Breast epithelium (tissue), 4 donors: ENCODE measurements at places on chromosomes 6 and 20. TPM values are rescaled to one million over a fixed set of nuclear protein-coding genes. Genes with fewer than 3 reads are reported as not detected.
A peak's percentile ranks its signal among the peaks of the same experiment; 100 is the strongest.

- H3K4me1 ChIP-seq: no peaks in the 10 kb centered on the region
- no peaks in the 10 kb centered on the region for H3K36me3 ChIP-seq
- no peaks in the 10 kb centered on the region for H3K27me3 ChIP-seq
- H3K27ac ChIP-seq: no peak overlapping the region
- DNase-seq: no peak
Measured at GRCh38 chr6:115362234-115362633, 698.5 kb downstream of the FRK start.

Gene NR2E1
- not detected for total RNA-seq

- H3K36me3 ChIP-seq: no peaks in the 10 kb centered on the region
- H3K27me3 ChIP-seq: no peaks in the 10 kb centered on the region
- no peak overlapping the region for H3K27ac ChIP-seq
- DNase-seq: no peak
Measured at GRCh38 chr20:10280018-10280908, 61.6 kb downstream of the SNAP25 start.

GRCh38 chr6:100845676-100846075, 35.5 kb downstream of the ASCC3 start:
- H3K4me3 ChIP-seq: no peak overlapping the region
- H3K36me3 ChIP-seq: no peaks in the 10 kb centered on the region
- no peak for DNase-seq

DNA sequence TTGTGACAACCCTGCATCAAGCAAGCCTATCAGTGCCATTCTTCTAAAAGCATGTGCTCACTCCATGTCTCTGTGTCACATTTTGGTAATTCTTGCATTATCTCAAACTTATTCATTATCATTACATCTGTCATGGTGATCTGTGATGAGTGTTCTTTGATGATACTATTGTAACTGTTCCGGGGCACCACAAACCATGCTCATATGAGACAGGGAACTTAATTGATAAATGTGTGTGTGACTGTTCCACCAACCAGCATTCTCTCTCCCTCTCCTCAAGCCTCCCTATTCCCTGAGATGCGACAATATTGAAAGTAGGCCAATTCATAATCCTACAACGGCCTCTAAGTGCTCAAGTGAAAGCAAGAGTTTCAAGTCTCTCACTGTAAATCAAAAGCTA, 4.0 kb downstream of the HUS1B start:
- H3K27ac ChIP-seq: no peak overlapping the region
- DNase-seq: no peak
- H3K36me3 ChIP-seq: no peaks in the 10 kb centered on the region
- H3K4me3 ChIP-seq: no peak overlapping the region
- H3K27me3 ChIP-seq: no peaks in the 10 kb centered on the region
- no peaks in the 10 kb centered on the region for H3K4me1 ChIP-seq

Gene MOG
- total RNA-seq: not detected

Gene PLA2G7
- 1.3 TPM for total RNA-seq

- H3K4me1 ChIP-seq: no peaks in the 10 kb centered on the region
- H3K27me3 ChIP-seq: no peaks in the 10 kb centered on the region
- H3K27ac ChIP-seq: no peak overlapping the region
- H3K36me3 ChIP-seq: no peaks in the 10 kb centered on the region
- H3K4me3 ChIP-seq: no peak overlapping the region
Measured at GRCh38 chr6:144568241-144568640, 283.1 kb downstream of the UTRN start.

DNA sequence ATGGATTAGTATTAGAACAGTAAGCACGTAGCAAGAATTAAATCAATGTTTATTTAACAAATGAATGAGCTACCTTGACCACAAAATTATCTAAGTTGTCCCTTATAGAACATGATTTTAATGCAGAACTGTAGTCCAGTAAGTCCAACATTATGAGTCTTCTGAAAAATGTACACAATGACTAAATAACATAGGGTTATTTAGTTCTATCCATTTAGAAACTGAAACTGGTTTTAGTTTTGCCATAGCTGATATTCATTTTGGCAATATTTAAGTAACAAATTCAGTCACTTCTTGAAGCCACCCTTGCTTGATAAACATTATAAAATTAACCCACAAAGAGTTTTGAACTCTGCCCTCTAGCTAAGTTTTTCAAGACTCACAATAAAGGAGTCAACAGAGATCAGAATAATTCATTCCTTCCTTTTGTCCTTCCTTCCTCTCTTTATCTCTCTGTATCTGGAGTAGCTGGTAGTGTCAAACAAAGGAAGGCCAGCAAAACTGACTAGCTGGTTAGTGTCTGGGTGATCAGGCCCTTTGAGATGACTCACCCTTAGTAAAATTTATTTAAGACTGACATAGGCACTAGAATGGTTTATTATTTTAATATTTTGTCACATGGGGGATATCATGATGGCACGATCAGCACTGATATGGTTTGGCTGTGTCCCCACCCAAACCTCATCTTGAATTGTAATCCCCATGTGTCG, 115.1 kb downstream of the BTBD9 start:
- DNase-seq: no peak
- H3K27ac ChIP-seq: no peak overlapping the region
- no peaks in the 10 kb centered on the region for H3K4me1 ChIP-seq
- no peaks in the 10 kb centered on the region for H3K27me3 ChIP-seq
- H3K36me3 ChIP-seq: no peaks in the 10 kb centered on the region

DNA sequence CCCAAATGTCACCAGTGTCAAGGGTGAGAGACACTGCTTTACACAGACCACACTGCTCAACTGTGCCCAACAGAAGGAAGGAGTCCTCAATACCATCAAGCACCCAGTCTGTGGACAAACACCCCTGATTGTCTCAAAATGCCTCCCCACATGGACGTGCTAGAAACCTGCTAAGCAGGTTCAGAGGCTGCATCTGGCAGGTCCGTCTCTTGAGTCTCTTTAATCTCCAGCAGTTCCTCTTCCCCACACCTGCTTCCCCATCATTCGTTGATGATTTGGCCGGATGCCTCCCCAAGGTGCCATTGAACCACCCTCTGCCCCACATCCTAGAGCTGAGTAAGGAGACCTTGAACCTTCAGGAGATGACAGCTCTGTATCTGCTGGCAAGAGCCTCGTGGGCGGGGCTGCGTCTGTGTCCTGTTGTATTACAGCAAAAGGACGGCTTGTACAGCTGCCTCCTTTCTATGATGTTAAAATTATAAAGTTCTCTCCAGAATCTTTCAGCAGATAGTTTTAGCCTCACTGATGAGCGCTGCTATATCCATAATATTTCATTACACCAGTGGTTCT, 179.2 kb downstream of the PREX1 start:
- no peak overlapping the region for H3K27ac ChIP-seq
- no peaks in the 10 kb centered on the region for H3K27me3 ChIP-seq
- peaks cover 2% of the 10 kb centered on the region for H3K36me3 ChIP-seq
- no peaks in the 10 kb centered on the region for H3K4me1 ChIP-seq

Gene KIAA0408
- 42.7 TPM for total RNA-seq

Gene PROCR
- total RNA-seq: 87.9 TPM

GRCh38 chr6:170366248-170366960, 59.8 kb downstream of the FAM120B start:
- no peaks in the 10 kb centered on the region for H3K36me3 ChIP-seq
- no peak for DNase-seq

- H3K4me1 ChIP-seq: peaks cover 10% of the 10 kb centered on the region
- H3K36me3 ChIP-seq: no peaks in the 10 kb centered on the region
- no peak for DNase-seq
- peak overlapping the region; percentile 78 for H3K27ac ChIP-seq
- H3K27me3 ChIP-seq: no peaks in the 10 kb centered on the region
- H3K4me3 ChIP-seq: no peak overlapping the region
Measured at GRCh38 chr20:39849171-39849570, 839.9 kb downstream of the MAFB start.

DNA sequence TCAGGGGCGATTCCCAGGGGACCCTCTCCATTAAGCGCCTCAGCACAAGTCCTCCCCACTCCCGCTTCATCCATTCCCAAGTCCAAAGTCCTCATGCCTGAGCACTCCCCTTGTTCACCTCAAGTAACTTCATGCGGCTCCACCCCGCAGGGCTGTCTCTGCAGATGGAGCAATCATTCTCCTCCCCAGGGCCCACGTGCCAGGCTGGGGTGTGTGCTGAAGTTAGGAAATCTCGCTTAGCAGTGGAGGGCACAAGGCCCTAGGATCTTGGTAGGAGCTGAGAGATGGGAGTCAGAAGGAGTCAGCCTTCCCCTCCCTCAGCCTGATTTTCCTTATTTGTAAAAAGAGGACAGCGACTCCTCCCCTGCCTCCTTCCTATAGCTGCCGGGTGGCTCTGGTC, 3.5 kb downstream of the TGM3 start:
- H3K27ac ChIP-seq: no peak overlapping the region
- H3K4me3 ChIP-seq: no peak overlapping the region
- no peaks in the 10 kb centered on the region for H3K36me3 ChIP-seq
- no peaks in the 10 kb centered on the region for H3K4me1 ChIP-seq
- no peaks in the 10 kb centered on the region for H3K27me3 ChIP-seq

GRCh38 chr6:146553377-146554135, 9.9 kb downstream of the RAB32 start:
- no peaks in the 10 kb centered on the region for H3K27me3 ChIP-seq
- no peaks in the 10 kb centered on the region for H3K4me1 ChIP-seq
- no peak for DNase-seq
- H3K27ac ChIP-seq: no peak overlapping the region
- no peak overlapping the region for H3K4me3 ChIP-seq
- no peaks in the 10 kb centered on the region for H3K36me3 ChIP-seq

GRCh38 chr6:33147807-33148666, 44.2 kb downstream of the COL11A2 start:
- no peaks in the 10 kb centered on the region for H3K36me3 ChIP-seq
- no peak overlapping the region for H3K4me3 ChIP-seq
- no peaks in the 10 kb centered on the region for H3K4me1 ChIP-seq
- DNase-seq: no peak
- no peak overlapping the region for H3K27ac ChIP-seq
- H3K27me3 ChIP-seq: peaks cover 5% of the 10 kb centered on the region

- no peak for DNase-seq
- no peaks in the 10 kb centered on the region for H3K27me3 ChIP-seq
- H3K4me3 ChIP-seq: no peak overlapping the region
Measured at GRCh38 chr6:39992861-39993622, 58.8 kb upstream of the MOCS1 start.

DNA sequence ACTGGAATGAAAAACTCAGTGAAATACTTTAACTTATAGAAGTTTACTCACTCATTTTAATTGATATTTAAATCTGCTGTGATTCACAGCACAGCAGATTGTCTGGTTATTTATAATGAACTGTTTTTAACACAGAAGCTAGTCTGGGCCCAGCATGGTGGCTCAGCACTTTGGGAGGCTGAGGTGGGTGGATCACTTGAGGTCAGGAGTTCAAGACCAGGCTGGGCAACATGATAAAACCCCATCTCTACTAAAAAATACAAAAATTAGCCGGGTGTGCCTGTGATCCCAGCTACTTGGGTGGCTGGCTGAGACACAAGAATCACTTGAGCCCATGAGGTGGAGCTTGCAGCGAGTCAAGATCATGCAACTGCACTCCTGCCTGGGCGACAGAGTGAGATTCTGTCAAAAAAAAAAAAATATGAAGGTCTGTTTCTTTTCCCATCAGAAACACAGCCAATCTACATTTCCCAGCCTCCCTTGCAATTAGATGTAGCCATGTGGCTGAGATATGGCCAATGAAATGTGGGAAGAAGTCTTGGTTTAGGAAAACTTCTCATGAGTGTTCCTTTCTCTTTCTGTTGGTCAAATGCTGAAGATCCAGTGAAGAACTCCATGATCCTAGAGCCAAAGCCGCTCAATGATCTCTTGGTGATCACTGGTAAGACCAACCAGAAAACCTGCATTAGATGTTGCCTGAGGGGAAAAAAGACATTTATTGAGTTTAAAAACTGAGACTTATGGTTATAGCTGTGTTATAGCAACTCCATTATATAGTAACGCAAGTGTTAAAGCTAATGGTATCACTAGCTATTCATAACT, 31.3 kb upstream of the BTN3A2 start:
- no peaks in the 10 kb centered on the region for H3K36me3 ChIP-seq
- DNase-seq: no peak
- H3K4me3 ChIP-seq: no peak overlapping the region
- H3K27me3 ChIP-seq: no peaks in the 10 kb centered on the region
- no peak overlapping the region for H3K27ac ChIP-seq
- no peaks in the 10 kb centered on the region for H3K4me1 ChIP-seq

Gene PRDM13
- not detected for total RNA-seq

DNA sequence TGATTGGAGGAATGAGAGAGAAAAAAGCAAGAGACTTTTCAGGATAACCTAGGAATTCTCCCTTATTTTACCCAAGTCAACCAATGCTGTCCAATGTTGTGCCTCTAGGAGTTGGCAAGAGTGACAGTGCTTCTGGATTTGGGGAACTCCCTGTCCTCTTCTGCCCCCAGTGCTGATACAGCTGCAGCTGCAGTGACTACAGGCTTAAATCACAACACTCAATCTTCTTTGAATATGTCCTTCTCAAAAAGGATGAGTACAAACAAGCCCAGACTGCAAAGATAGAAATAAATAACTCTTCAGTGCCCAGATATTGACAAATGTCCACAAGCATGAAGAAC, 141.0 kb upstream of the COL21A1 start:
- no peaks in the 10 kb centered on the region for H3K4me1 ChIP-seq
- no peak overlapping the region for H3K4me3 ChIP-seq
- no peak for DNase-seq
- H3K36me3 ChIP-seq: no peaks in the 10 kb centered on the region
- H3K27ac ChIP-seq: no peak overlapping the region

Gene SLC26A8
- not detected for total RNA-seq

- H3K4me1 ChIP-seq: no peaks in the 10 kb centered on the region
- H3K4me3 ChIP-seq: no peak overlapping the region
- no peaks in the 10 kb centered on the region for H3K27me3 ChIP-seq
- no peak overlapping the region for H3K27ac ChIP-seq
Measured at GRCh38 chr6:87900160-87900698, 147.4 kb upstream of the SPACA1 start.

DNA sequence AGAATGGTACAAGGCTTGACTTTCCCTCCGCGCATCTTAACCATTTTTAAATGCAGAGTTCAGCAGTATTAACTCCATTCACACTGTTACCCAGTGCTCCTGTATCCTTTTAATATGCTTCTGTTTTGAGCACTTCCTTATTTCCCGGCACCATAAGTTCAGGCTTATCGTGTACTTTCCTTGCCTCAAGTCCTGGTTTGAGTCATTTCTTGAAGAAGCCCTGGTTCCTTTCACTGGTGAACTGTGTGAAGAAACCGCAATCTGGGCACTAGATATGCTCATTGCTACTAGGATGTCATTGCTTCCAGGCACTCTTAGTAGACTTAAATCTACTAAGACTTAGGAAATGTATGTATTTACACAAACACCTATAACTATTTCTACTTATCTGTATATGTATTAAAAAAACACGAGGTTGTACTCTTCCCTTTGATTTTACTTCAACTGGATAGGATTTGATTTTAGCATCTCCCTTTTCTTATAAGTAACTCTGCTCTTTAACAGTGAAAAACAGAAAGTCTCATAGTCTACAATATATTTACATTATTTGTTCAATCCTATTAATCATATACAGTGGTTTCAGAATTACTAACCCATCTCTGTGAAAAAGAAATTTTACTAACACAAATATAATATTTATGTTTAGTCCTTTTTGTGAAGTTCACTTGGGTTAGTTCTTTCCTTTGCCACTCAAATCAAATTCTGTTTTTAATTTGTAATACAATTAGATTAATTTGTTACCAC, 135.5 kb downstream of the CDKAL1 start:
- no peaks in the 10 kb centered on the region for H3K36me3 ChIP-seq
- no peak overlapping the region for H3K4me3 ChIP-seq
- H3K4me1 ChIP-seq: no peaks in the 10 kb centered on the region
